ENCODE measurements at places on chromosomes 7 and 10.

DNA sequence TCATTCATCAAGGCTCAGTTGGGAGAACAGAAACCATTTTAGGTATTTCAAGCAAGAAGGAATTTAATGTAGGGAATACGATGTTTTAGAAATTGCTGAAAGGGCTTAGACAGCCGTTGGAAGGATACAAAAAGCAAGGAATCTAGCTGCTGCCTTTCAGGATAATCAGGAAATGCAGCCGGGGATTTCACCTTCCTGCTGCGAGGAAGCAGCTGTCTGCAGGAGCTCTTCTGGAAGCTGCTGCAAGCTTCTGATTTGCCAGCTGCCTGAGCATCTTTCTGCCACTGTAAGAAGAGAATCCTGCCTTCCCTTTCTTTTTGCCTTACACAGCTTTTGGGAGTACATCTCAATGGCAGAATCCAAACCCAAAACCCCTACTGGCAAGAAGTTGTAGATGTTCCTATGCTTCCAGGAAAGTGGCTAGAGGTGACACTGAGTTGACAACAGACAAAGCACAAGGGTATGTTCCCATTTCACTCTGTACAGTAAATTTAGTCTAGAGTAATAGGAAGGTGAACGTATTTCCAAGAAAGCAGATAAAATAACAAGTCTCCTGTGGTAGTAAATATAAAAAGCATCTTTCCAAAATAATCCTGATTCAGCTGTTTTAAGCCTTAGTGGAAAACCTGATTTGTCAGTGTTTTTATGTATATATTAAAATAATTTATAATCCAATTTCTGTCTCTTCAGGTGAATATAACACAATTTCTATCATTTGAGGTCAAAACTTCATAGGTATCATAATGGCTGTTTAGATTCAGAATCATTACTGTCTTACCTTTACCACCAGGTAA is 148.4 kb upstream of the LRGUK start:
- DNase-seq = no peak

DNA sequence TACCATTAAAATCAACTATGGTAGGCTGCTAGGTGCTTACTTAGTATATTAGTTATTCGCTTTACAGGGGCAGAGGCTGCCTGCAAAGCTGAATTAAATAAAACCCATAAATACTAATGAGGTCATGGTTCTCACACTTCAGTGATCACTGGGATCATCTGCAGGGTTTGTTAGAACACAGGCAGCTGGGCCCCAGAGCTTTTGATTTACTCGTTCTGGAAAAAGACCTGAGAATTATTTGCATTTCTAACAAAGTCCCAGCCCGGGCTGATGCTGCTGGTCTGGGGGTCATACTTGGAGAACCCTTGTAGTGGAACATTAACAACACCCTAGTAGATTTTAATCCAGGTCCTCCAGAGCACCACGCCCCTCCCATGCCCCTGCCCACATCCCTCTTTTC is 8.5 kb downstream of the UCN3 start:
- DNase-seq = no peak

- no peak for DNase-seq
Measured at GRCh38 chr10:116150606-116151005, 122.4 kb downstream of the GFRA1 start.

- no peak for DNase-seq
Measured at GRCh38 chr10:79038841-79039201, 29.9 kb upstream of the ZMIZ1 start.

GRCh38 chr7:8277394-8277982 is 15.5 kb upstream of the ICA1 start:
- DNase-seq = no peak

GRCh38 chr7:53351681-53352080 is 316.2 kb downstream of the POM121L12 start:
- no peak for DNase-seq

- DNase-seq = no peak
Measured at GRCh38 chr7:2520131-2520760, 672 bp downstream of the LFNG start.

DNA sequence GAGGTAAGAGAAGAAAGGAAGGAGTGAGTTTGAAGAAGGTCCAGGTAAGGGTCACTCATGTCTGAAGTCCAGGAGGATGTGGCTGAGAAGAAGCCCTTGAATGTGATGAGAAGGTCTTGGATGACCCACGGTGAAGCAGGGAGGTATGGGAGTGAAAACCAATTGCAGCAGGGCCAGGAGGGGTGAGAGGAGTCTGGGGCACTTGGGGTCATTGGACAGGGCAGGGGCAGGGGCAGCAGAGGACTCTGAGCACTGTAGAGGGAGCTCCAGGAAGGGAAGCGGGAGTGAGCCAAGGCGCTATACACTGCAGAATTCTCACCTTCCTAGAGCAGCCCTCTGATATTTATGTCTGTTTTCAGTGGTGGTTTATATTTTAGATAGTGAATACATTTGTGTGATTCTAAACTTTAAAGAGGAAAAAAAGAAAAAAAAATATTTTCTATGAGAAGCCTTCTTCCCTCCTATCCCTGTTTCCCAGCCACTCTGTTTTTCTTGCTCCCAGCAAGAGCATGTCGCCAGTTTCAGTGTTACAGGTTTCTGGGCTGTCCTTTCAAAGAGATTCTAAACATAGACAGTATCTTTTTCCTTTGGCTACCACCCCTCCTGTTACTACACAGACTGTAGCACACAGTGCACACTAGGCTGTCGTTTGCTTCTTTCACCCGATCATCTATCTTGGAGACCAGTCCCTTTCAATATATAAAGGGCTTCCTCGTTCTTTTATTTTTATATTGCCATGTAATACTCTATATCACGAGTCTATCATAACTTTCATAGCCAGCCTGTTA is 24.5 kb downstream of the BLVRA start:
- DNase-seq = no peak

- no peak for DNase-seq
Measured at GRCh38 chr7:26193432-26194207, 6.9 kb downstream of the HNRNPA2B1 start.

DNA sequence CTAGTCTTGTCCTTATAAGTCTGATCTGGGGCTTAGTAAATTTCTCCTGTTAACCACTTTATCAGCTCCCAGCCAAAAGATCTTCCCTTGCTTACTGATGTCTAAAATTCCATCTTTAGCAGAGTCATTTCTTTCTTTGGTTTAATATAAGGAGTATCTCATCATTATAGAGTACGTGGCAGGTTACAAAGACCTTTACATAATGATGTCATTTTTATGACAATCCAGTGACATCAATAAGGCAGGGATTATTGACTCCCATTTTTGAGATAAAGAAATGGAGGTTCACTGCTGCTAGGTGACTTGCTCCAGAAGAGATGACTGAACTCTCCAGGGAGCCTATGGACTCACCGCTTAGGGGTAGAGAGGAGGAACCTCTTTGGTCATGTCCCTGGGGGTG is 8.1 kb upstream of the IFRD1 start:
- no peak for DNase-seq

DNA sequence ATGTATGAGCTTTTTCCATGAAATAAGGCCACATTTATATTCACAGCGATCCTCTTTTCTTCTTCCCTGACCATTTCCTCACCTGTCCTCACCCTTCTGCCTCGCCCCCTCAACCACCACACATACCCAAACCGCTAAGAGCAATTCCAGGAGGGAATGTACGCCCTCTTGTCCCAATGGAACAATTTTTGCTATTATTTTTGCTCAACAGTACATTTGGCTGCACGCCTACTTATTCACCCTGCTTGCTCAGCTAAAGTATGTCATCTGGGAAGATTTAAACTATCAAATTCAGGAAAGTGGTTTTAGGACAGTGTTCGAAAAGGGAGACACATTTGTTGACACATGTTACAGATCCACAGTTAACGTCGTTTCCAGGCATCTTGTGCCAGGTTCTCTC is 252.7 kb downstream of the NEBL start:
- no peak for DNase-seq

DNA sequence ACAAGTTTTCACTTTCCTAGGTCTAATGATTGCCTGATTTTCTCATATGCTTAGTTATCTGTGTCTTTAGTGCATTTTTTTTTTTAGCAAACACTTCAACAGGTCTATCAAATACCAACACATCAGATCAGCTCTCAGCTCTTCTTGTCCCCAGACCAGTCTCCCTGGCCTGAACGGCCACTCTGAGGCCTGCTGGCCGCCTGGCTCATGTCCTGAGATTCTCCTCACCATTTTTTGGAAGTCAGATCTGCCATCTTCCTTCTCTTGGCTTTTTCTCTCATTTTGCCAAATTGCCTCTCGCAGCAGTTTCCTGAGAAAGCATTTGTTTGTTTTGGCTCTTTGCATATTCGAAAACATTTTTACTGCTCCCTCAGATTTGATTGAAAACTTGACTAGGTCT is 29.3 kb downstream of the PPP2R2D start:
- DNase-seq = no peak

DNA sequence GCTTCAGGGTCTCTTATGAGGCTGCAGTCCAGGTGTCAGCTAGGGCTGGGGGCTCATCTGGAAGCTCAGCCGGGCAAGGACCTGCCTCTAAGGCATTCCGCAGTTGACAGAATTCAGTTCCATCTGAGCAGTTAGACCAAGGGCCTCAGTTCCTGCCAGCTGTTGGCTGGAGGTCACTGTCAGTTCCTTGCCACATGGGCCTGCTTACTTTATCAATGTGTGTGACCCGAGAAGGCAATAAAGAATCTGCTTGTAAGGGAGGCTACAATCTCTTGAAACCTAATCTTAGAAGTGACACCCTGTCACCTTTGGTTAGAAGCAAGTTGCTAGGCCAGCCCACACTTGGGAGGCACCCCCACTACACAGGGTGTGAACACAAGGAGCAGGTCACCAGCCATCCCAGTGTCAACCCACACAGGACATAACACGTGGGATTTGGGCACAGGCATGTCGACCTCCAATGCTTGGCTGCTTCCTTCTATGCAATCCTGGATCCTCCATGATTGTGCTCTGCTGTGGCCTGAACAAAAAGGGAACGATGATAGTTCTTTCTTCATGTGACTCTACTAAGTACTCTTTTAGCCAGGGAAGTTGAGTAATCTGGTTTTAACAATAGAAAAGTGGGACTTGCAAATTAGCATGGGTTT is 41.8 kb downstream of the MTURN start:
- DNase-seq = no peak

GRCh38 chr10:31520986-31521831 is 202.2 kb downstream of the ZEB1 start:
- DNase-seq = no peak

DNA sequence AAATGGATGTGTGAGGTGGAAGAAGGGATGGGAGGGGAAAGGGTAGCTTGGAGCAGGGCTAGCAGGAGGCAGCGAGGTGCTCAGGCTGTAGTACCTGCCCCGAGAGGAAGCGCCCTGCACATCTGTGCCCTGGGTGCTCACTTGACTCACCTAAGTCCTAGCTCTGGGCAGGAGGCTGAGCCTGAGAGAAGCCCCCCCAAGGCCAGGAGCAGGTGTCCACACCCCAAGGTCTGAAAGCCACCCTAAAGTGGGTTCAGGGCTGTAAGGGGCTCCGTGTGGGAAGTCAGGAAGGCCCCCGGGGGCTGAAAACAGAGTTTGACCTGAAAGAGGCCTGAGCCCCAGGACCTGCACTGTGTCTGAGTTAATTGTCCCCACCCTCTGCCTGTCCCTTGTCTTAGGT is 95.8 kb upstream of the PODXL start:
- no peak for DNase-seq

- no peak for DNase-seq
Measured at GRCh38 chr7:40836218-40836617, 701.4 kb downstream of the SUGCT start.

GRCh38 chr7:98584830-98585229 is 32.3 kb upstream of the NPTX2 start:
- DNase-seq = no peak

DNA sequence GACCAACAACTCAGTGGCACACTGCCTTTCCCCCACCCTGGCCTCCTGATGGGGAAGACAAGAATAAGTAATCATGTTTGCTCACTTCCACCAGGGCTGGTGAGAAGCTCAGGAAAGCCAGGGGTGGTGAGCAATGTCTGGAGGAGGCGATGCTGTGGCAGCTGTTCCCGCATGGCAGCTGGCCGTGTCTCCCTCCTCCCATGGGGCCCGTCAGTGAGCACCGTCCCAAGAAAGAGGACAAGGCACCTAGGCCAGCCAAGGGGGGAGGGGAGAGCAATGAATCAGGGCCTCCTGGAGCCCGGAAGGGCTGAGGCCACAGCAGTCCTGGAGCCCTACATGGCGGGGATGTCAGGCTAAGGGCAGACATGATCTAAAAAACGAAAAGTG is 69.2 kb upstream of the INSIG1 start:
- DNase-seq = no peak

DNA sequence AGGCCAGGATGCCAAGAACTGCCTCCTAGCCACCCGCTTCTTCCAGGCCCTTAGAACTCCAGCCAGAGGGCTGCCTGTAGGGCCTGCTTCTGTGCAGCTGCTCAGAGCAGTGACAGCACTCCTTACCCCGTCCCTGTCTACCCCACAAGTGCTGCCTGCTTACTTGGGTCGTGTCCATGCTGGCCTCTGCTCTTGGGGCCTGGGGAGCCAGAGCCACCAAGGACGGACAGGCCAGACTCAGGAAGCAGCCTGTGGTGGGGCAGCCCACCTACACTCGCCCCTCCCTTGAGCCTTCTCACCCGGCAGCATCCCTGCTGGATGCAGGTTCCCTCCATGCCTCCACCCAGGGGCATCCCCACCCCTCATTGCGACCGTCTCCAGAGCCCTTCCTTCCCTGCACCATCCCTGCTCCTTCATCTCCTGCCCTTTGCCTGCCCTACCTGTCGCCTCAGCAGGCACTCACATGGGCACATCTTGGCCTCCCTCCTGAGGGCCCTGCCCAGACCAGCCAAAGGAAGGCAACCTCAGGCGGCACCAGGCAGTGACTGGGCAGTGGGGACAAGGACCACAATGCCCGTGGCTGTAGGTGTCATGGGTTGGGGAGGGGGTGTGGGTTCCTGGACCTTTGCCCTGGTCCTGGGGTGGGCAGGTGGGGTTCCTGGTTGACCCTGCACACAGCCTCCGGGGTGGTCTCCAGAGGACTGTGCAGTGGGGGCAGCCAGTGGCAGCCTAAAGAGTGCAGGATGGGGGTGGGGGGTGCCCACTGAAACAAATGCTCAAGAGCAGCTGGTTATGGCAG is 78.0 kb upstream of the TNS3 start:
- no peak for DNase-seq

GRCh38 chr7:27162561-27163287 is 2.6 kb downstream of the HOXA9 start:
- no peak for DNase-seq

DNA sequence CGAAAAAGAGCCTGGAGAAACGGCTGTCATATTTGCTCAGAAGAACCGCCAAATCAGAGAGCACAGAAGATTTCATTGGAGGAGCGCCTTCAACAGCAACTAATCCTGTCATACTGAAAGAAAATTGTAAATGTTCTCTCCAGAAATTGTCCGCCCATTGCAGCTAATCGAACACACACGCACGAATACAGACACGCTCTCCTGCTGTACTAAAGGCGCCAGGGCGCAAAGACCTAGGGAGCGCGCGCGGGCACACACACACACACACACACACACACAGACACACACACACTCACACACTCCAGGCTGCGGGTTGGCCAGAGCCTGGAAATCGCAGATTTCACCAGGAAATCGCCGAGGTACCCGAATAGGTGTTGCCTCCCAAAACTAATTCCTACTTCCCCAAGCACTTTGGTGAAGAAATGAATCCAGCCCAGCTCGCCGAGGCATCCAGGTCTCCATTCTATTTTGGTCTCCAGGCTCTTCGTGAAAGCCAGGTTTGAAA is at the start of gene CHRM2:
TSS of gene CHRM2 (plus strand) at position 157 of the 505 bp plus-strand sequence. CDS start 146,214 bp downstream, outside the sequence.
- DNase-seq = no peak

GRCh38 chr10:13712476-13712836 is 125.7 kb downstream of the PRPF18 start:
- DNase-seq = no peak

GRCh38 chr7:20158684-20159083 is 58.5 kb downstream of the MACC1 start:
- DNase-seq = no peak

GRCh38 chr7:43199371-43200160 is 87.1 kb downstream of the HECW1 start:
- no peak for DNase-seq

Data from stimulated activated CD8-positive, alpha-beta memory T cell treated with anti-CD3 and anti-CD28 coated beads, Interleukin-7, amount 100 ng/mL, for 4 hours (primary cell).